ENCODE measurements at places on chromosomes 13 and 19.
A peak's percentile ranks its signal among the peaks of the same experiment; 100 is the strongest.

- no peak for DNase-seq
These were observed 14.3 kb downstream of the OLFM4 start for GRCh38 chr13:53042877-53043276.

- no peak for DNase-seq
These were observed 104.2 kb downstream of the HSPH1 start for GRCh38 chr13:31057403-31058033.

GRCh38 chr19:1261538-1261797 is 7.7 kb upstream of the CIRBP start:
- no peak for DNase-seq

DNA sequence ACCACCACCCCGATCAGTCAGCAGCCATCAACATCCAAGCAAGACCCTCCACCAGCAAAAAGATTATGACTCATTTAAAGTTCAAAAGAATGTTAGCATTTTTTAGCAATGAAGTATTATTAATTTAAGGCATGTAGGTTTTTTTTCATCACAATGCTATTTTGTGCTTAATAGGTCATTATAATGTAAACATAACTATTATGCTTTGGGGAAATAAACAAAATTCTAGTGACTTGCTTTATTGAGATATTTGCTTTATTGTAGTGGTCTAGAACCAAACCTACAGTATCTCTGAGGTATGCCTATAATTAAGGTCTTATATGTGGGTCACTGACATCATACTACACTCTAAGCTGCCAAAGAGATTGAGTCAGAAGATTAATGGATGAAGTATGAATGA is 20.0 kb downstream of the KLF12 start:
- no peak for DNase-seq

GRCh38 chr13:79663977-79664636 is 183.2 kb downstream of the NDFIP2 start:
- DNase-seq, result no peak

GRCh38 chr19:4319067-4319718 is 14.8 kb downstream of the FSD1 start:
- peak; percentile 3 for DNase-seq

DNA sequence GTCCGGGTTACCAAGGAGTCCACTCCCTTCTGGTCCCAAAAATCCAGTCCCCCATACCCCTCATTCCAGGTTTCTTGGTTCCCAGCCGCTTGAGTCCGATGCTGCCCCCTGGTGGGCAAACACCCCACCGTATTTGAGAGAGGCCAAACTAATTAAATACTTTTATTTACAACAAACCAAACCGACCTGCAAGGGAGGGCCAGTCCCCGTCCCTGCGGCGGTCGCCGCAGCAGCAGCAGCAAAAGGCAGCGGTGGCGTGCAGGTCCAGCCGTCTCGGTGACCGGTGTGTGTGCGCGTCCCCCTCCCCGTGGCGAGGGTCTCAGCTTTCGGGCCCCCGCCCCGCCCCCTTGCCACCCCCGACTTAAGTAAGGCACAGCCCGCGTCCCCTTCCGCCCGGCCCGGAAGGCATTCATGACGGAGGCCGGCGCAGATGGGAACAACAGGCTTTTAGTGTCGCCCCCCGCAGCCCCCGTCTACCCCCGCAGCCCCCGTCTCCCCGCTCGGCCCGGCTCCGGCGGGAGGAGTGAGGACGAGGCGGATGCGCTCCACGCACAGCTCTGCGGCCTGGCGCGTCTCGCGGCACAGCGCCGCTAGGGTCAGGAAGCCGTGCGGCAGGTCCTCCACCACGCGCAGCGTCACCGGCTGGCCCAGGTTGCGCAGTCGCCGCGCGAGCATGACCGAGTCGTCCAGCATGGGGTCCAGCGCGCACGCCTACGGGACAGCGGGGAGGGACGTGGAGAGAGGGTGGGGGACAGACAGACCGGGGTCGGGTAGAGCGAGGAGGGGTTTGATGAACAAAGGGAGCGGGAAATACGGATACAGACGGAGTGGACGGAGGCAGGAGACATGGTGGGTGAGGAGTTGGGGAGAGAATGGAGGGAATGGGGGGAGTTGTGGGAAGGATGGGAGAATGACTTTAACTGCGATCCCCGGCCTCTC is 11.5 kb upstream of the CNFN start:
- peak; percentile 73 for DNase-seq

GRCh38 chr19:58021541-58022282 is 12.1 kb upstream of the ZSCAN1 start:
- no peak for DNase-seq

DNA sequence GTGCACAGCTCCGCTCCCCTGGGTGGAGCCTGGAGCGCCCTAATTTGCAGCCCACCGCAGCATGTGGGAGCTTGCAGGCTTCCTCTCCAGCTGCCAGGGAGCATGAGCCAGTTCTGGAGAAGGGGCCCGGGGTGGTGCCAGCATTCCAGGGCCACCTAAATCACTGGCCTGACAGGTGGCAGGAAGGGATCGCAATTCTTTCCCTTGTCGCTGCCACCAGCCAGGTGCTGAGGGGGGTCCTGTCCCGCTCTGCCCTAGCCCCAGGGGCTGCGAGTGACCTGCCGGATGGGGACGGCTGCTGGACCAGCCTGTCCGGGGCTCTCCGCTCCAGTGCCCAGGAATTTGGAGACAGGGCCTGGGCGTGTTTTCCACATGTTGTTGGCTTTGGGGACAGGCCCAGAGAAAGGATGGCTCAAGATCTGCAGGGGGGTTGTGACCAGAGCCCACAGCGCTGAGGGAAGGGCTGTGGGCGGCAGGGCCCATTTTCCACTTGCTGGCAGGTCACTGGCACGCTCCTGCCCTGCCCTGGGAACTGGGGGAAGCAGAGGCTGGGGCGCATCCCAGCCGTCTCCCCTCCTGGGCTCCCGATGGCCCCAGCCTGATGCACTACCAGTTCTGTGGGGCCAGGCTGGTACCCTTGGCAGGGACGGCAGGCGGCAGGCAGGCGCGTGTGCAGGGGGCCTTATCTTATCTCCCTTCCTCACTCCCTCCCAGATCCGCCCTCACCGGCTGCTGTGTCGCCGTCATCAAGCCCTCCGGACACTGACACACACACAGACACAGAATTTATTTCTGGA is 9.5 kb downstream of the NDUFA11 start:
- DNase-seq, result no peak

DNA sequence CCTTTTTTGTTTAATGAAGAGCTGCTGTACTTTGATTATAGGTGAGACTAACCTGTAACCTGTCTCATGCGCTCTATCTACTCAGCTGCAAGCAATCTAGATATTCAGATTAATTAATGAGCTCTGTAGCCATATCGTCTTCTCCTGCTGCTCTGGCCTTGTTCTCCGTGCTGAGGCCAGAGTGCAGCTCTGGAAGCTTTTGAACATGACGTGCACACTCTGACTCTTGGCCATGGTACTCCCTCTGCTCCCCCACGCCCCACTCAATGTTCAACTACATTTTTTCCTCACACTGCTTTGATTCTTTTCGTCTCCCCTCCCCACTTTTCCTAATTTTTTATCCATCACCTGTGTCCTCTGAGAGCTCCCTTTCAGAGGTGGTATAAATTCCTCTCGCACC is 751.8 kb downstream of the FGF9 start:
- no peak for DNase-seq

GRCh38 chr19:50465986-50466705 is 10.2 kb upstream of the EMC10 start:
- DNase-seq, result no peak

- no peak for DNase-seq
These were observed 45.8 kb upstream of the RCBTB2 start for GRCh38 chr13:48578516-48579164.

GRCh38 chr19:55315956-55316525 is 9.1 kb downstream of the TMEM150B start:
- DNase-seq, result no peak

DNA sequence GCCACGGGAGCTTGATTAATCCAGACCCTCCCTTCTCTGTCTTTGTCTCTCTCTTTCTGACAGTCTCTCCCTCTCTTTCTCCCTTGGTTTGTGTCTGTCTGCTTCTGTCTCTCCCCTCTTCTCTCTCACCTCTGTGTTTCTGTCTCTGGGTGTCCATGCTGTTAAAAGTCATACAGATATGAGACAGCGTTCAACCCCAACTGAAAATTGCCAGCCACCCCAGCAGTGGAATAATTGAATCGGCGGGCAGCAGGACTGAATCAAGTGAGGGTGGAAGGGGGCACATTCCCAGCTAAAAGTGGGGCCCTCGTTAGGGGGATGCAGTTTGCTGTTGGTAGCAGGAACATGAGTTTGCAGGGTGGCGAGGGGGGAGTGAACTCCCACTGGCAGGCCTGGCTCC is 43.7 kb downstream of the TINCR start:
- DNase-seq, result no peak

- DNase-seq, result no peak
These were observed 20.5 kb upstream of the SLC7A10 start for GRCh38 chr19:33245948-33246708.

DNA sequence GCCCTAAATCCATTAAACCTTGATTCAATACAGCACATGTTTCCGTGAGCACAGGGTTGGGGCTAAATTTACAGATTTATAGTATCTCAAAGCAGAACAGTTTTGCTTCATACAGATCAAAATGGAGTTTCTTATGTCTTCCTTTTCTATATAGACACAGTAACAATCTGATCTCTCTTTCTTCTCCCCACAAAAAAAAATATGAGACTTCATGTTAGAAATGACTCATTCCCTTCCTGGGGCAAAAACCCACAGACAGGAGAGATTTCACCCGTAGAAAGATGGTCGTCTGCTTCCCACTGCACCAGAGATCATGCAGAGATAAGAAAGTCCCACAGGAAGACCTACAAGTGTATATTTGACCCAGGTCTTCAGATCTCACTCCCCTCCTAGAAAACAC is 7.7 kb upstream of the ZNF611 start:
- no peak for DNase-seq

- no peak for DNase-seq
These were observed at the start of gene ZFP28 for GRCh38 chr19:56538761-56539263. Gene ZFP28, plus strand, starts transcription at chr19:56538948. Its CDS starts 71 bp downstream, at chr19:56539019.

DNA sequence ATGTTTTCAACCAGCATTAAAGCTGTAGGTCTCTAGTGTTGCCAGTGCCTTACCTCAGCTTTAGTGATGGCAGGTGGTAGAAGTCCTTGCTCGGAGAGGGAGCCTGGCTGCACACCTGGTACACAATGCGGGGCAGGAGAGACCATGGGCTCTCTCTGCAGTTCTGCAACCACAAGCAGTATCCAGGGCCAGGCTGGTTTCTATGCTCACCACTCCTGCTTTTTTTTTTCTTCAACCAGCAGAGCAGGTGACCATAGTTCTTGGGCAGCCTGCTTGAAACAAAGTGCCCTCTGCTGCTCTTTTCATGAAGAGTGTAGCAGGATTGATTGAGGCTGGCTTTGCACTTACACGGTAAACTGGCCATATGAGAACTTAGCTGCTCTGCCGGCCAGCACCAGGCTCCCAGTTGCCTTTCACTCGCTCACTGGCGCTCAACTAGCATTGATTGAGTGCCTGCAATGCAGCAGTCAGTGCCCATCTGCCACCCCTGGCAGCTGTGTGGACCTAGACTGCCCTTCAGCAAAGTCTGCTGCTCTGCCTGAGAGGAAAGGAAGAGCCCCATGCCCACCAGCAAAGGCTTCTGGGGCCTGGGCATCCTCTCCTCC is 4.4 kb upstream of the CHAMP1 start:
- DNase-seq, result no peak

DNA sequence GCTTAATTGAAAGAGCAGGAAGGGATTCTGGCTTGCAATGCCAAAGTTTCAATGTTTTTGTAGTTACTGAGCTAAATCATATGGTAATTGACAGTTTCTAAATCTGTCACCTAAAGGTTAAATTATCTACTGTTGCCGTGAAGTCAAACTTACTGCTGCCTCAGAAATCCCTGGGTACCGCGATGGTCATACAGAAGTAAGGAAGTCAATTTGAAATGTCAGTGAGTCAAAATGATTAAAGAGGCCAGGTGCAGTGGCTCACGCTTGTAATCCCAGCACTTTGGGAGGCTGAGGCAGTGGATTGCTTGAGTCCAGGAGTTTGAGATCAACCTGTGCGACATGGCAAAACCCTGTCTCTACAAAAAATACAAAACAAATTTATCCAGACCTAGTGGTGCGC is 48.8 kb upstream of the TPM4 start:
- no peak for DNase-seq

DNA sequence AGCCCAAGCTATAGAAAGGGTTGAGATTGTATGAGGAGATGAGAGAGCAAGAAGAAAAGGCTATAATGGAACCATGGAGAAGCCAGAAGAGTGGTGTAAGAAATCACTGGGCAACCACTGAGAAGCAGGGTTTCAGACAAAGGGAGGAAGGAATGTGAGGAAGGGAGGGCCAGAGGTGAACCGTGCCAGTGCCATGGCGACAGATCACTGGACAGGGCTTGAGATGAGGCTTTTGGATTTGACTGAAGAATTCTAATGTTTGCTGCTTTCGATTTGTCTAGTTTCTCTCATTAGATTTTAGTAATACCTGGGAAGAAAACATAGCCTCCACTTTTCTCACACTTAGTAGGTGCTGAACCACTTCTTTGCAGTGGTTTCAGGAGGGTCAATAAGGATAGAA is 6.3 kb upstream of the GPR183 start:
- DNase-seq, result no peak

DNA sequence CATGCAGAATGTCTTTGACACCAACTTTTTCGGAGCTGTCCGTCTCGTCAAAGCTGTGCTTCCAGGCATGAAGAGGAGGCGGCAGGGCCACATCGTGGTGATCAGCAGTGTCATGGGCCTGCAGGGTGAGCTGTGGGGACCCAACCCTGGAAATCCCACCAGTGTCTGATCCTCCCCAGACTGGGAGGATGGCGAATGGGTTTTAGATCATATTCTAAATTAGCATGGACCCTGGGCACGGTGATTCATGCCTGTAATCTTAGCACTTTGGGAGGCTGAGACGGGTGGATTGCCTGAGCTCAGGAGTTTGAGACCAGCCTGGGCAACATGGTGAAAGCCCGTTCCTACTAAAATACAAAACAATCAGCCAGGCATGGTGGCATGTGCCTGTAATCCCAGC is 5.5 kb downstream of the RDH8 start:
- DNase-seq, result no peak

- DNase-seq, result no peak
These were observed 190.0 kb upstream of the IRS2 start for GRCh38 chr13:109976206-109976997.

All from GM10248 (cell line).